Eye (tissue), 1 donor: ENCODE measurements at places on chromosomes 12 and 14.

DNA sequence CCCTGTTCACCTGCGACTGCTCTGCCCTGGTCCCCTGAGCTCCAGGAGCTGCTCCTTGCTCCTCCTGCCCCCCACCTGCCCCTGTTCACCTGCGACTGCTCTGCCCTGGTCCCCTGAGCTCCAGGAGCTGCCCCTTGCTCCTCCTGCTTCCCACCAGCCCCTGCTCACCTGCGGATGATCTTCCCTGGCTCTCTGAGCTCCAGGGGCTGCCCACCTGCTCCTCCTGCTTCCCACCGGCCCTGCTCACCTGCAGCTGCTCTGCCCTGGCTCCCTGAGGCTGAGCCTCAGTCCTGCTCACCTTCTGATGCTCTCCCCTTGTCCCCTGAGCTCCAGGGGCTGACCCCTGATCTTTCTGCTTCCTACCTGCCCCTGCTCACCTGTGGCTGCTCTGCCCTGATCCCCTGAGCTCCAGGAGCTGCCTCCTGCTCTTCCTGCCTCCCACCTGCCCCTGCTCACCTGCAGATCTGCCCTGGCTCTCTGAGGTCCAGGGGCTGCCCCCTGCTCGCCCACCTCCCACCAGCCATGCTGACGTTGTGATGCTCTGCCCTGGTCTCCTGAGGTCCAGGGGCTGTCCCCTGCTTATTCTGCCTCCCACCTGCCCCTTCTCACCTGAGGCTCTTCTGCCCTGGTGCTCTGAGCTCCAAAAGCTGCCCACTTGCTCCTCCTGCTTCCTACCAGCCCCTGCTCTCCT is 219.2 kb downstream of the TMEM121 start:
- no peak for DNase-seq

GRCh38 chr12:18103624-18104023 is 13.6 kb upstream of the RERGL start:
- no peak for DNase-seq

GRCh38 chr12:7656121-7656520 is 9.6 kb downstream of the APOBEC1 start:
- DNase-seq: no peak

DNA sequence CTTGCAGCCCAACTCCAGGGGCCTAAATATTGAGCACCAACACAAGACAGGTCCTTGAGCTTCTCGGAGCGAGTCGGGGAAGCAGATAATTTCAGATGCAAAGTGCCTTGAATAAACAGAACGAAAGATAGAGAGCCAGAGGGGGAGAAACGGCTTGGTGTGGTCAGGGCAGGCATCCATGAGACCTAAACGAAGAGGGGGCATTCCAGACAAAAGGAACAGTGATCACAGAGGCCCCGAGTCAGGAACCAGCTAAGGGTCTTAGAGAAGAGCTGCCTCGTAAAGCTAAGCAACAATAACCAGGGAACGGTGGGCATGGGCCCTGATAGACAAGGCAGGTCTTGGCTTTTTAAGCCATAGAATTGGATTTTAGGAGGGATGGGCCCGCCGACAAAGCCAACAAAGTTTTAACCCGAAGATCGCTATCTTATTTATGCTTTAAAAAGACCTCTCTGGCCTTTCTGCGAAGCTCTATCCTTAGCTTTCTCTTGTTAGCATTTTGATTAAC is 421 bp upstream of the ACADS start:
- no peak for DNase-seq

GRCh38 chr12:3746758-3747157 is 6.2 kb downstream of the CRACR2A start:
- no peak for DNase-seq

DNA sequence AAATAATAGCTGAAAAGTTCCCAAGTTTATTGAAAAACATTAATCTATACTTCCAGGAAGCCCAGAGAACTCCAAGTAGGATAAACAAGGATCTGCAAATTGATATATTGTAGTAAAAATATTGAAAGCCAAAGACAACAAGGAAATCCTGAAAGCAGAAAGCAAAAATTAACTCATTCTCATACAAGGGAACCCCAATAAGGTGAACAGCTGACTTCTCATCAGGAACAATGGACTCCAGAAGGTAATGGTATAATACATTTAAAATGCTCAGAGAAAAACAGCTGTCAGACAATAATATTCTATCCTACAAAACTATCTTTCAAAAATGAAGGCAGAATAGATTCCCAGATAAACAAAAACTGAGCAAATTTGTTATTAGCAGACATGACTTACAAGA is 138.1 kb upstream of the BMP4 start:
- no peak for DNase-seq

DNA sequence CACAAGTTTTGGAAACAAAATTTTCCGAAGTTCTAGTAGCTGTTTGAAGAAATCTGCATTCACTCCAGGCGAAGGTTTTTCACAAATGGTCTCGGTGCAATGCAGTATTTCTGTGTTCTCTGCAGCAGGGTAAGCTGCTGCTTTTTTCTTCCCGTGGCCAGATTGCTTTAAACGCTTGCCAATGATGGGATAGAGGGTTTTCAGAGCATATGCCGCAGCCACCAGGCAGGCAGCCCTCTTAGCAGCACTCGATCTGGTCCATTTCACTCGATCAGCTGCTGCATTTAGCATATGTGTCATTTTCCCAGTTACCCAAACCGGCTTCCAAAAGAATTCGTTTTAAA is 315 bp downstream of the ABCD2 start:
- no peak for DNase-seq

GRCh38 chr12:2011643-2012607 is 7.7 kb upstream of the DCP1B start:
- no peak for DNase-seq

- DNase-seq: peak; percentile 58
Observed at GRCh38 chr14:104132981-104133380, 5.4 kb upstream of the KIF26A start.

- no peak for DNase-seq
Observed at GRCh38 chr12:78820946-78821345, 43.6 kb upstream of the SYT1 start.

GRCh38 chr12:98951406-98951805 is 306.3 kb downstream of the APAF1 start:
- DNase-seq: peak; percentile 13

- DNase-seq: no peak
Observed at GRCh38 chr14:72717220-72717619, 176.7 kb downstream of the DPF3 start.

DNA sequence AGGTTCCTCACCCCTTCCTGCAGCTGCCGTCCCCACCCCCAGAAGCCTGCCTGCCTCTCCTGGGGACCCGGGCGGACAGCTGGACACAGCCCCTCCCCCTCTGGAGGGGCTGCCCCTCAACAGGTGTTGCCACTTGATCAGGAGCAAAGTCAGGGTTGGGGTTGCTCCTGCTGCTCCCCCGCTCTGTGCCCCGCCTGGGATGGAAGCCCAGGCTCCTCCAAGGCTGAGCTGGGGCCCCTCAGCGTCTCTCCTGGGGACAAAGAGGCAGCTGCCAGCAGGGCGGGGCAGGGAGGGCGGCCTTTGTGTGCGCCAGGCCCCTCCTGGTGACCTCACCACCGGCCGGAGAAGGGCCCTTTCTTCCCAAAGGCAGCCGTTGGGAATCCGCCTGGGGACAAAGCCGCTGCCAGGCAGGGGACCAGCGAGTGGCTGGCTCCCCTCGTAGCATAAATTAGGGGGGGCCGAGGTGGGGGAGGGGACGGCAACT is 13.7 kb downstream of the TRMT61A start:
- DNase-seq: peak; percentile 95

- DNase-seq: no peak
Observed at GRCh38 chr12:107368586-107368985, 275.2 kb upstream of the CRY1 start.

GRCh38 chr12:21910657-21911056 is 30.6 kb downstream of the ABCC9 start:
- no peak for DNase-seq

- DNase-seq: no peak
Observed at GRCh38 chr12:80445083-80445793, 1.2 kb downstream of the PTPRQ start.

DNA sequence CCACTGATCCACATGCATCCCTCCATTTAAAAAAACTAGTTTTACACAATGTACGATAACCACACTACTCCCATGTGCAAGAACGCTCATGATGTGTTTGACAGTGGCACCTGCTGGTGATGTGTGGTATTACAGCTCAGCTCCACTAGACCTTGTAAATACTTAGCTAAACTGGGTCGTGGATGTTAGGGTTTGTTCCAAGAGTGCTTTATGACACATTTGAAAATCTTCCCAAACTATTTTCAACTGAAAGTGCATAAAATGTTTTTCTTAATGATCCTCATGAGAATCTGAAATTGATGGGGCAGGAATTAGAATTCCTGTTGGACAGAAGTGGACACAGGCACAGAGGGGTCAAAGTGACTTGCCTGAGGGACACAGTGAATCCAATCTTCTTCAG is 99.2 kb downstream of the SCARB1 start:
- DNase-seq: peak; percentile 70

DNA sequence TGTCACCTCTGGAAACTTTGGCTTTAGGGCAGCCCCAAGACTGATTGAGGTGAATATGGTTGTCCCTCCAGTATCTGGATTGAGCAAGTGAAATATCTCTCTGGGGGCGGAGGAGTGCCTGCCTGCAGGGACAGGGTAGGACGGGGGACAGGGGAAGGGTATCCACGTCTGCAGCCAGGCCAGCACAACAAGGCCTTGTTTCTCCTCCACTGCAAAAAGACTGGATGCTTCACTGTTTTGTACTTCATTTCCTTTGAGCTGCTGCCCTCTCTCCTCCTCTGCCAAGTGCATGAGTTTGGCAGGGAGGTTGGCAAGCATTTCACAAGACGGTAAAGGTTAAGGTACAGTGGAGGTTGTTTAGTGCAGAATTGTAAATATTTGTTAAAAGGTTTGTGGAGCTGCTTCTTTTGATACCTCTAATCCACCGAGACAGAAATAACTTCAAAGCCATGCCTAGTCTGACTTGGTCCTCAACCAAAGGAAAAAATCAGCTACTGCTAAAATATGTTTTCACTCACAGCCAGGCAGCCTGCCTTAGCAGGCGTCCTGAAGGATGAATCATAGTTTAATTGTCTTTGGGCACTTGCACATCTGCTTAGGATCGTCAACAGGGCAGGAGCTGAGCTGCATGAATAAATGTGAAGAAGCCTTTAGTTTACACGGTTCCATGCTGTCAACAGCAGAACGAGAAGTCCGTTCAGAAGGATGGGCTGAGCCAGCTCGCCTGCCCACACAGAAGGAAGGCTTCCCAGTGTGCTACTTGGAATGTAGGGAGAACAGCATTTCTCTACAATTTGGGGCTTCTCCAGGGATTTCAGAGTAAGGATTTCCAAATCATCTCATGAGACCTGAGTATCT is 269.7 kb downstream of the TTC6 start:
- DNase-seq: no peak
